Neural crest cell (in vitro differentiated cells): ENCODE measurements at places on chromosomes 7 and 10. TPM values are rescaled to one million over a fixed set of nuclear protein-coding genes. Genes with fewer than 3 reads are reported as not detected.

Gene CRYGN
- total RNA-seq: 0.16 and 0.32 TPM in 2 replicates

Gene POLR1F
- 16.3 and 17.9 TPM in 2 replicates for total RNA-seq

Gene SPDYE9
- total RNA-seq: not detected in 2 replicates

Gene SFXN3
- total RNA-seq: 1.9 and 2.1 TPM in 2 replicates

Gene MMD2
- 0.25 TPM in 1 of 2 replicates, not detected in the other for total RNA-seq

Gene AKR1B15
- not detected in 2 replicates for total RNA-seq

Gene AKR1C4
- total RNA-seq: not detected in 2 replicates

Gene EPHB4
- total RNA-seq: 80.4 and 84.5 TPM in 2 replicates

Gene STAG3
- total RNA-seq: 1.1 and 1.9 TPM in 2 replicates

Gene TRIM50
- total RNA-seq: not detected in 2 replicates

Gene WEE2
- total RNA-seq: not detected in 2 replicates

Gene CUX1
- total RNA-seq: 56.0 and 60.0 TPM in 2 replicates

Gene C10orf105
- total RNA-seq: 0.12 and 0.20 TPM in 2 replicates

Gene ADARB2
- 1.6 and 1.8 TPM in 2 replicates for total RNA-seq

Gene NODAL
- not detected in 2 replicates for total RNA-seq

Gene ATOH7
- 0.20 and 0.84 TPM in 2 replicates for total RNA-seq

Gene CADPS2
- 3.1 and 3.7 TPM in 2 replicates for total RNA-seq

Gene C10orf95
- 0.21 and 0.27 TPM in 2 replicates for total RNA-seq

Gene KNDC1
- total RNA-seq: 4.0 and 5.5 TPM in 2 replicates

Gene TWIST1
- 6.7 and 8.1 TPM in 2 replicates for total RNA-seq

Gene POLR2J
- total RNA-seq: 61.1 and 62.1 TPM in 2 replicates

Gene TET1
- total RNA-seq: 27.7 and 30.0 TPM in 2 replicates

Gene ZNF488
- 2.9 and 3.2 TPM in 2 replicates for total RNA-seq

Gene HYAL4
- not detected in 2 replicates for total RNA-seq

Gene URGCP
- total RNA-seq: 27.9 and 30.0 TPM in 2 replicates

Gene SCIN
- not detected in 2 replicates for total RNA-seq

Gene NME8
- not detected in 2 replicates for total RNA-seq

Gene SEMA3A
- total RNA-seq: 21.7 and 24.7 TPM in 2 replicates

Gene CDK6
- 40.0 and 42.9 TPM in 2 replicates for total RNA-seq

Gene TMEM176A
- total RNA-seq: 2.0 TPM in 2 replicates

Gene VWA2
- total RNA-seq: not detected in 2 replicates

Gene SLC13A1
- total RNA-seq: not detected in 2 replicates

Gene RBP4
- total RNA-seq: not detected in 2 replicates

Gene HMX2
- not detected in 2 replicates for total RNA-seq

Gene CFTR
- total RNA-seq: not detected in 2 replicates

Gene SFTPA1
- not detected in 2 replicates for total RNA-seq

Gene H2AZ2
- 351 and 353 TPM in 2 replicates for total RNA-seq

Gene C10orf90
- total RNA-seq: 0.25 and 0.89 TPM in 2 replicates

Gene ACHE
- 1.7 and 2.0 TPM in 2 replicates for total RNA-seq

Gene LIPN
- total RNA-seq: not detected in 2 replicates

Gene NUDT13
- 3.4 and 4.6 TPM in 2 replicates for total RNA-seq

Gene AKR1C2
- total RNA-seq: 3.8 and 3.9 TPM in 2 replicates

Gene HBP1
- total RNA-seq: 15.7 and 15.8 TPM in 2 replicates

Gene CNPY1
- total RNA-seq: 1.5 and 2.4 TPM in 2 replicates
